ENCODE measurements at places on chromosomes 7 and 10.

- DNase-seq, result no peak
Measured at GRCh38 chr10:80501381-80501912, 36.3 kb upstream of the SH2D4B start.

DNA sequence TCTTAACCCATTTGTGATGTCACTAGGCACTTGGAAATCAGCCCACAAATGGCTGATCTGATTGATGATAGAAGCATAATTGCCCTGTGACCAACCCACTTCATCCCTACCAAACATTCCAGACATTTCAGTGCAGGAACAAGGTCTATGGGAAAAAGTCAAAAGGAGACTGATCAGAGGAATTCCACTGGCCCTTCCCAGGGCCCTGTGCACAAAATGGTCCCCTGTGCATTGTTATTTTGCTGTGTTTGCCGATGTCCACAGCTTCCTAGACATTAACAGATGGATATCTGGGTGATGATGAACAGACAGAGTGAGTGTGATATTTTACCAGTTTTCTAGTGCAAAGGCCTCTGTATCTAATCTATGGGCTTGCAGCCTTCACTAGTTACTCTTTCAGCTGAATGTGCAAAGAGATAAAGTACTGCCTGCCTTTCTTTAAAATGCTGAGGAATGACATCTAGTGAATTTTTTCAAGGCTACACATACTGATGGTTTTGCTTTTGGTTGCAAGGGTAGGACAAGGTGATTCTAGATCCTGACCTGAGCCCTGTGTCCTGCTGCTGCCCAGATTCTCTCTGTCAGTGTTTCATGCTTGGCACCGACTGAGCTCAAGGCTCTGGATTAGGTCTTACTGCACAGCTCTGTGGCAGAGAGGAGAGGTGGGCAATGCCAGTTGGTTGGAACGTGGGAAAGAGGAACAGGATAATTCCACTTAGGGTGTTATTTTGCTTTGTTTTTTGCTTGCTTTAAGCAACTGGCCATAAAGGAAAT lies 55.4 kb downstream of the CALD1 start:
- DNase-seq, result no peak

DNA sequence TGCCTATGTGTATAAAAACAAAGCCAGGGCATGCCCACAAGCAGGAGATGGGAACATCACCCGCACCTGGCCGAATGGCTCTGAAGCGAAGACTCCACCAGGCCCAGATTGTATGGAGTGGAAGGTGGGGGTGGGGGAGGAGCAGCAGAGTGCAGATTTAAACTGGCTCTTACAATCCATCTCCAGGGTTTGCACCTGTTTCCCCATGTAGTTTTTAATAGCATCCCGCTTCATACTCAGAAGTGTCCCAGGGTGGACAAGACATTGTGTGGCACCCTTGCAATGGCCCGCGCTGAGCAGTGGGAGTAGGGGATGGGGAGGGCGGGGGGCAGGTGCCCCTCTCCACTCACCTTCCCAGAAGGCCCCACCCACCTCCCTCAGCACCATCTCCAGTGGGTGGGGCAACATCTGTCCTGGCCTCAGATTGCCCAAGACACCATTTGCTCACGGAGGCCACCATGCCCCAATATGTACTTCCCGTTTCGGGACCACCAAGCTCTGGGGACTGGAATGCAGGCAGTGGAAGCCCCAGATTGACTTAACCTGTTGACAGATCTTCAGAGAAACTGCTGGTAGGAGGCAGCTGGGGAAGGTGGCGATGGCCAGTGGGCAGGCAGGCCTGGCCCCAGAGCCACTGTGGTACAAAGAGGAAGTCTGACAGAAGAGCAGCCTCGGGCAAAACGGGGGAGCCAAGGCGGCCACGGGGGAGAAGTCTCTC lies 23.0 kb downstream of the VSIR start:
- no peak for DNase-seq

GRCh38 chr7:71221549-71221948 lies 89.6 kb downstream of the GALNT17 start:
- DNase-seq, result no peak

DNA sequence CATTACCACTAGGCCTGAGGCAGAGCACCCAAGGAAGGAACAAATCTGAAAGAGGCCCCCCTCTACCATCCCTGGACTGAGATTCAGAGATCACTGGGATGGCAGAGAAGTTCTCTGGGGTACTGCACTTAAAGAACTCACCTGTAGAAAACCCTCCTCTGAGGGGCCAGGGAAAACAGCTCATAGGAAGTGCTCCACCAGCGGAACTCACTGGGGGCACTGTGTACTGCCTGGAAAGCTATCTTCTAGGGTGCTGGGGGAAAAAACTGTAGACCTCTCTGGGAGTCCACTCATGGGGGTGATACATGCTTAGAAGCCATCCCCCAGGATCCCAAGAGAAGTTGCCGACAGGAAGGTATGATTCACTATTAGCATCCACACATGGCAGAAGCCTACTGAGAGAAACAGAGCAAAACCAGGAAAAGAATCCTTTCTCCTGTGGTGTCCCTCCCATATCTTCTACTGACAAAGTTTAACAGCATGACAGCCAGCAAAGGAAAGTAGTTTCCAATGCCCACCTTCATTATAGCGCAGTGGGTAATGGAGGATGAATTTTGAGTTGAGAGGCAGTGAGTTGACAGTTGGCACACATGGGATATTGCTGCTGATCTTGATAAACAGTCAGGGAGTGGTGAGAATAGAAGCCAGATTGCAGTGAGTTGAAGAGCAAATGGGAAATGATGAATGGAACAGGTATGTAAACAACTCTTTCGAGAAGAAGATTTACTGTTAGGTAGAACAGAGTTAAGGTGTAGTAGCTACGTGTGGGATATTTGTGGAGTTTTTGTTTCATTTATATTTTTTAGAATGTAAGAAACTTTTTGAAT lies 20.9 kb downstream of the ANKIB1 start:
- no peak for DNase-seq

- peak; percentile 45 for DNase-seq
Measured at GRCh38 chr7:108570146-108570755, 577 bp downstream of the DNAJB9 start.

DNA sequence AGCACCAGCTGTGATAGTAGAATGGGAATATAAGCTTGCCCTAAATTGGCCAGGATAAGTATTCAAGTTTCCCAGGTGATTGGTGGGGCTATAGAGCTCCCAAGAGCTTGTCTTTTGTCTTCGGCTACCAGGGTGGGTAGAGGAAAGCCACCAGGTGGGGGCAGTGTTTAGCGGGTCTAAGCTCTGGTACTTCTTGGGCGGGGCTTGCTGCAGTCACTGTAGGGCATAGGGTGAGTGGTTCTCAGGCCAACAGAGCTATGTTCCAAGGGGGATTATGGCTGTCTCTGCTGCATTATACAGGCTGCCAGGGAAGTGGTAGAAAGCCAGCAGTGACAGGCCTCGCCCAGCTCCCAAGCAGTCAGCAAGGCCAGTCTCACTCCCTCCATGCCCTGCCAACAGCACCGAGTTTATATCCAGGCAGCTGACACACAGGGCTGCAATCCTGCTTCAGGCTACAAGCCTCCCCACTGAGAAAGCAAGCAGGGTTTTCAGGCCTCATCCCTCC lies 110.7 kb downstream of the ZNF467 start:
- peak; percentile 22 for DNase-seq
